RPMI8226 (cell line): ENCODE measurements at places on chromosomes 7 and 10.

DNA sequence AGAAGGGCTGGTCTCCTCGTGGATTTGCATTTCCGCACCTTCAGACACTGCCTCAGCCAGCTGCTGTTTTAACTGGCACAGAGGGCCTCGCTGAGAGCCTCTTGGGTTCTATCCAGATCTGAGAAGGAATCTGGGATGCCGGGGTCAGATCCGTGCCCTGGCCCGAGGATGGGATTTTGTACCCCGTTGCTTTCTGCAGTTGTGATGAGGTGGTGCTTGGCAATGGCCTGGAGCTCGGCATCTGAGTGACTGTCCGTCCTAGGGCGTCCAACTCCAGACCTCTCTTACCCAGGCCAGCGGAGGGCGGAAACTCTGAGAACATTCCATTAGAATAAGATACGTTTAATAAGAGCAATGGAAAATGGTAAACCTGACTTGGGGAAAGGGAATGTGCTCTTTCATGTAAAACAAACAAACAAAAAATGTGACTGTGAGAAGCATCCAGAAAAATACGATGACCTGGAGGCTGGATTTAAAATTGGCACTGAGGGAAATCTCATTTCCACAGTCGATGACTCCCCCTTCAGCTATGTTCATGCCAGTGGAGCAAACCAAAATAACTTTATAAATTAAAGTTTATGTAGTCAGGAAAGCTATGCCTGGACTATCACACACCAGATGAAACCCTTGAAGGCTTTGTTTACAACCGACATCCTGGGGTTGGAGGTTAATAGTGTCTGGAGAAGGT, 39.6 kb downstream of the GRK5 start:
- DNase-seq = no peak

- DNase-seq = no peak
These were observed 107.3 kb downstream of the AHR start for GRCh38 chr7:17405786-17406185.

DNA sequence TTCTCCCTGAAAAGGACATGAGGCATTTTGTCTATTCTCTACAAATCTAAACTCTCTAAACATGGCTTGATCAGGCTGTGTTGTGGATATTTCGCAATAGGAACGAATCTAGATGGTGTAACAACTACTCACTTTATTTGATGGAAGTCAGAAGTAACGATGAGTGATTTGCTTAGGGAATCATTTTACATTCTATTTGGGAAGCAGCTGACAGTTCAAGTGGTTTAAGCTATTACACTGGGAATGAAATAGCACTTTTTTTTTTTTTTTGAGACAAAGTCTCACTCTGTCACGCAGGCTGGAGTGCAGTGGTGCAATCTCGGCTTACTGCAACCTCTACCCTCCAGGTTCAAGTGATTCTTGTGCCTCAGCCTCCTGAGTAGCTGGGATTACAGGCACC, 44.1 kb downstream of the NPY start:
- DNase-seq = no peak

GRCh38 chr10:71131508-71132088, 80.8 kb upstream of the UNC5B start:
- DNase-seq = no peak

GRCh38 chr7:139767561-139767982, 10.2 kb downstream of the HIPK2 start:
- no peak for DNase-seq

DNA sequence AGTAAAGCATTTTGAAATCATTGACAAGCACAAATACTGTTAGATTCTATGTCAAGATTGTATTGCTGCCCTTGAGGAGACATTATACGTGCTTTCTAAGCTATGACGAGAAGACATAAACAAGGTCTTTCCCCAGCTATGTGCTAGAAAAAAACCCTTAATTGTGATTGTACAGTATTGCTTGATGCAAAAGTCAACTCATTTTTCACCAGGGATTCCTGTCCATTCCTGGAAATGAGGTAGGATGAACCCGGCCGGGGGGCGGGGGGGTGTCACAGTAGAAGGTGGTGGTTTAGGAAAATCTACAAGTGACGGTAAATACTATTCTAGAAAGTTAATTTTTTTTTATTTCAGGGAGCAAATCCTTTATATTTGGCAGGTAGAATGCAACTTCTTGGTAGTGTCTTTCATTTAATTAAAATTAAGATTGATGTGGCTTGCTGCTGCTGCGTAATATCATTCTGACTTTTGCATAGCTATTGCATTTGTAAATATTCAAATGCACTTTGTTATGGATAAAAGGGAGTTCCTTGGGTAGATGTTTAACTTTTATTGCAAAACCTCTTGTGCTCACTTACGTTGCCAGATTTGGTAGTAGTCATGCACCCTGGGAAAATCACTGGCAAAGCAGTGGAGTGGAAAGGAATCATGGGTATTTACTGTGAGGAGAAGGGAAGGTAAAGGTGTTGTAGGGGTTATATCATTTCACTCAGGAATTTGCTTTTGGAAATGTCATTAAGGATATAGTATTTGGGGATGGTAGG, 164.4 kb upstream of the PRPS1L1 start:
- DNase-seq = no peak

- no peak for DNase-seq
These were observed 22.7 kb upstream of the FRMD4A start for GRCh38 chr10:14353291-14353913.

DNA sequence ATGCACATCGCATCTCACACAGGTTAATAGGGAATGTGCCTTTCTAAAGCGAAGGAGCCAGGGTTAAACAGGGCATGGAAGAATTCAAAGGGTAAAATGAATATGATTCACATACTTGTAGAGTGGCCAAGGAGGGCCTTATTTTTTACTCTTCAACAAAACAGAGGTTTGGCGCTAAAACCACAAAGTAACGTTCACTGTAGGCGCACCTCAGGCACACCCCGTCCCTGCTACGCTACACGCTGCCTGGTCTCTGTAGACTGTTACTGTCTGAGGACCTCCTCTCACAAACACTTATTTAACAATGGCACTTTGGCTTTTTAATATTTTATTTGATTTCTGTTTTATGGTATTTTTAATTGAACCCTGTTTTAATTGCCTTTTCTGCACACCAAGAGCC, 462.1 kb upstream of the GALNT17 start:
- DNase-seq = no peak

DNA sequence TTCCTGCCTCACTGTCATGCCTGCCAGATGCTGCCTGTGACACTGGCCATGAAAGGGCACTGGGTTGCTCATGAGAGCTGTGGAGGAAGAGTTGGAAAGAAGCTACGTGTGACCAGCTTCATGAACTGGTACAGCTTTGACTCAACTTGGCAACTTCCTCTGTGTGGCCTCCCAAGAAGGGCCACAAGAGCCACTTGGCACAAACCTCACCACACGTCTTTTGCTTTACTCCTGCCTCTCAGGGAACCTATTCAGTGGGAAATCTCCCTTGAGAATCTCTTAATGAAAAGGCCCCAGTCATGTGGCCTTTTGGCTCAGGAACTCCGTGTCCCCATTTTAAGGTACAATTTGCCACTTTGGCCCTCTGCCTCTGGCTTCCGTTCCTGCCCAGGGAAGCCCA, 54.5 kb downstream of the FRMD4A start:
- no peak for DNase-seq

DNA sequence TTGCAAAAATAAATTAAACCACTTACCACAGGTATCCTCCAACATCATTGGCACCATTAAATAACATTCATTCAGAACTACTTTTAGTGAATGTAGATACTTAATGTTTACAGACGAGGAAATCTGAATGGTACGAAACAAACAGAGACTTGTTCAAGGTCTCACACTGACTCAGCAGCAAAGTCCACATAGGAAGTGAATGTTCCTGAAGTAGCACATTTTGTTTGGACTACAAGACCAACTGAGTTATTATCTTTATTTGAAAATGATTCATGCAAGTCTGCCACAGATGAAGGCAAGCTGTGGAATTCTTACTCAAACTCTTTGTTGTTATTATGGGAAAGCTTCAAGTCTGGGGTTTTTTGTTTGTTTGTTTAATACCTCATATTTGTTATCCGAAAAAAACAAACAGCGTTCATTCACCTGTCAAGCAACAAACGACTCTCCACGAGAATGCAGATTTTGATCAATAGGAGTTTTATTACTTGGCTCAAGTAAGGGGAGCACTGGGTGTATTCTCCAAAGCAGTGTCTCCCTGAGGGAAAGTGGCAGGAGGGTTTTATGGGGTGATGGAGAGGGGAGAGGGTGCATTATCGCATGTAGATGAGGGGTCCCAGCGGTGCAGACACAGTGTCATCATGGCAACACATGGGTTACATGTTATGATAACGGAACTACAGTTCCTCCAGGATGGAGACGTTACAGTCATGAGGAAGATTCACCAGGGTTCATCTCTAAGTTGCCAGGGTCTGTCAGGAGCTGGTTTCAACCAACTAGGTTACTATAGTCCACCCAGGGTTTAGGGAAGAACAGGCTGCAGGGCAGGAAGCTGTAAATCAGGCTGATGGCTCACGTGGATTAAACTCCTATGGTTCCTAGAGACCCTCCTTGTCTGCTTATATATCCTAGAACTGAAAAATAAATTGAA, 147.7 kb upstream of the AKR1E2 start:
- no peak for DNase-seq

DNA sequence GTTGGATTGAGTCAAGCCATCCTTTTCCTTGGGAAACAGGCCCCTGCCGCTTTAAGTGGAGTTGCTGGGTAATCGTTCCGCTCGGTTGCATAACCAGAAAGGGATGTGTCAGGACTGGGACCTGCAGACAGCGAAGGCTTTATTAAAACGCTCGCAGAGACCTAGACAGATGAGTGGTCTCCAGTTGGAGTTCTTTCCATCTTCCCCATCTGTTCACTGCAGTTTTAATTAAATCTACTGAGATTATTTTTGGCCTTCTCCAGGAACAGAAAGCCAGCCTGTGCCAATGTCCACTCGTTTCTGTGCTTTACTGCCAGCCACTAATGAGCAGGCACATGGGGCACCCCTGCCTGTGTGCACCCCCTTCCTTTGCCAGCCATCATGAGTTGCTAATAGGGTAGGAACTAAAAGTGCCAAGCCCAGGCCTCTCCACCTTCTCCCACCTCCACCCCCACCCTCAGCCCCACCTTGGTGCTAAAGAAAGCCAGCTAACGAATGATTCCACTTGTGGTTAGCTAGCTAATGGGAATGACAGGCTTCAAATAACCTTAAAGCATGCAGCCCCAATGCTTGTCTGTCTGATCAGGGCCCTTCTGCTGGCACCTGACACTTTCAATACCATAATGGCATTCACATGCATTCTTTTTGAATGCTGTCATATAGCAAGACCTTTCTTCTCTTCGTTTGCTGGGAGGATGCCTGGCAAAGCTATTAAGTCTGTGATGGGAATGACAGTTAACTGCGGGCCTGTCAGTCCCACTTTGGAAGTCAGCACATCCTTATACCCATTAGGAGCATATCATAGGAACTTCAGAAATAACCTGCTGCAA, 556.8 kb upstream of the GALNT17 start:
- DNase-seq = no peak

GRCh38 chr7:159062569-159062968, 82.1 kb downstream of the VIPR2 start:
- DNase-seq = no peak

GRCh38 chr7:151181011-151181431, 6.0 kb downstream of the ASB10 start:
- DNase-seq = no peak

- peak; percentile 17 for DNase-seq
These were observed 306.0 kb downstream of the TFEC start for GRCh38 chr7:115724400-115725056.

GRCh38 chr7:77337456-77337990, 78.6 kb downstream of the GSAP start:
- DNase-seq = no peak

GRCh38 chr10:99382176-99382575, 48.2 kb downstream of the GOT1 start:
- DNase-seq = no peak

GRCh38 chr7:94054130-94054529, 50.0 kb upstream of the BET1 start:
- no peak for DNase-seq

DNA sequence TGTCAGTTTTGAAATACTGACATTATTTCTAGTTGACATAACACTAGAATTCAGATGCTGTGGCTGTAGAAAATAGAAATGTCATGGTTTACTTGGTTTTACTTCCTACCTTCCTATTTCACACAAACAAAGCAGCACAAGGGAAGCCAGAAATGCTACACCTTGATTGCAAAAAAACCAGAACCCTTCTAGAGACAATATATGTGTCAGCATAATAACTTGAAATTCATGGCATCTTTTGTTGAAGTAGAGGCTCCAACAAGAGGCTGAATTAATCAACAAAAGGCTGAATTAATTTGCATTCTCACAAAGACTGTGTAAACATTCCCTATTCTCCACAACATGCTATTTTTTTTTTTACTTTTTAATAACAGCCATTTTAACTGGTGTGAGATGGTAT, 25.2 kb downstream of the ZNF117 start:
- no peak for DNase-seq

- no peak for DNase-seq
These were observed 57.2 kb downstream of the ENTPD1 start for GRCh38 chr10:95813054-95813685.

DNA sequence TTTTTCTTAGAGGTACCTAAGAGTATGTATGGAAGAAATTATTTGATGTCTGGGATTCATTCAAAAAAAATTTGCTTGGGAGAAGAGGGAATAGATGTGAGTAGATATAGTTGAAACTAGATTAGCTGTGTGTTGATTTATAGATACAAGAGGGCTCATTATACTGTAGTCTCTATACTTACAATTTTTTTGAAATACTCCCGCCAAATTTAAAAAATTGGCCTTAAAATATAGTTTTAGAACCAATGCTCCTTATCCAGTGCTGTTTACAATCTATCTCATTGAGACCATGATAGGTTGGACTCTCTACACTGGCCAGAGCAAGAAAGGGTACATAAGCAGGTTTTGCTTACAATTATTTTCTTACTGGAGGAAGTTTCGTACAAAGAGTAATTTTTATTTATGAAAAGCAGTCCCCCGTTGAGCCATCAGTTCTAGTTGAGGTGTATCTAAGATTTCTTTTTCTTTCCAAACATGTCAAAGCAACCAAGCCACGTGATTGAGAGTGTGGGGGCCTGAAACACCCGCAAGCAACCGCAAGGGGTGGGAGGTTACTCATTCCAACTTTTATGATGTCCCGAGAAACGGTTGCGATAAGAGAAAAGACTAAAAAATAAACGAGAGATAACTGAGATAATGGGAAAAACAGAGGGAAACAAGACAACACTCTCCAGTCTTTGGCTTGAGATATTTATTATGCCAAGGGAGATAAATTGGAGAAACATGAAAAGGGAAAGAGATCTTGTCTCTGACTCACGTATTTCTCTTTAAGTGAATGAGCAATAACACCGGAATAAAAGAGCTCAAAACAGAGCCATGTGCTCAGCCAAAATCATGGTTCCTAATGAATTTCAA, 729.2 kb downstream of the LRMDA start:
- no peak for DNase-seq

- DNase-seq = no peak
These were observed 421.9 kb downstream of the PTPRN2 start for GRCh38 chr7:158165711-158166110.

DNA sequence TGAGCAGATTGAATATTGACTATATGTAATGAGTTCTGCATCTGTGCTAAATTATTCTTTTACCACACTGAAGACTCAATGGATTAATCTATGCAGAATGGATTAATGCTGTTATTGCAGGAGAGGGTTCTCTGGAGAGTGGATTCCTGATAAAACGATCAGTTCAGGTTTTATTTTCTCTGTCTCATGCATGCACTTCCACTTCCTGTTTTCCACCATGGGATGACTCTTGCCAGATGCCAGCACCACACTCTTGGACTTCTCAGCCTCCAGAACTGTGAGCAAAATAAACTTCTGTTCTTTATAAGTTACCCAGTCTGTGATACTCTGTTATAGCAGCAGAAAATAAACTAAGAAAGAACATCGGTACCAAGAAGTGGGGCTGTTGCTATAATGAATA, 207.5 kb downstream of the KCND2 start:
- no peak for DNase-seq

GRCh38 chr10:58980826-58981415, 195.5 kb upstream of the PHYHIPL start:
- DNase-seq = no peak
